ENCODE measurements at places on chromosomes 6 and 20.

GRCh38 chr6:72182337-72183246 lies 296.2 kb downstream of the RIMS1 start:
- DNase-seq = peak; percentile 80

DNA sequence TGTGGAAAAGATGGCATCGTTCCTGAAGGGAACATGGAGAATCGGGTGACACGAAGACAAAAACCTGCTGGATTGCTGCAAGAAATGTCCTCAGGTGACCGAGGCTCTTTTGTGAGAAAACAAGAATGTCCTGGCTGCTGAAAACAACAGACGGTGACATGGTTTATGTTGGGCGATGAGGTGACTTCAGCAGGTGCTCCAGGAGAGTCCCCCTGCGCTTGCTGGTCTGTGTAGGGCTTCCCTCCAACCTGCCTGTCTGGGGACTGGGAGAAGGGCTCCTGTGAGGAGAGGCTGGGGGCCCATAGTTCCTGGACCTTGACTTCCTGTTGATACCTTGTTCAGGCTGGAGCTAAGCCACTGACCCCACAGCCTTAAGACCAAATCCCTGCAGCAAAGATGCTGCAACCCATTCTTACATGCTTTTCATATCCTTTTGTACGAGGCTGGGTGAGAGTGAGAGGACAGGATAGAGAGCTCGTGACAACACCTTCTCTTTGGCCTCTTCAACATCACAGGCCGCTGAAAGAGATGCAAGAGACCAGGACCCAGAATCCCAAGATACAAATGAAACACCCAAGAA lies 134.8 kb downstream of the CD83 start:
- DNase-seq = no peak

GRCh38 chr6:165847407-165848085 lies 184.5 kb upstream of the PDE10A start:
- DNase-seq = no peak

DNA sequence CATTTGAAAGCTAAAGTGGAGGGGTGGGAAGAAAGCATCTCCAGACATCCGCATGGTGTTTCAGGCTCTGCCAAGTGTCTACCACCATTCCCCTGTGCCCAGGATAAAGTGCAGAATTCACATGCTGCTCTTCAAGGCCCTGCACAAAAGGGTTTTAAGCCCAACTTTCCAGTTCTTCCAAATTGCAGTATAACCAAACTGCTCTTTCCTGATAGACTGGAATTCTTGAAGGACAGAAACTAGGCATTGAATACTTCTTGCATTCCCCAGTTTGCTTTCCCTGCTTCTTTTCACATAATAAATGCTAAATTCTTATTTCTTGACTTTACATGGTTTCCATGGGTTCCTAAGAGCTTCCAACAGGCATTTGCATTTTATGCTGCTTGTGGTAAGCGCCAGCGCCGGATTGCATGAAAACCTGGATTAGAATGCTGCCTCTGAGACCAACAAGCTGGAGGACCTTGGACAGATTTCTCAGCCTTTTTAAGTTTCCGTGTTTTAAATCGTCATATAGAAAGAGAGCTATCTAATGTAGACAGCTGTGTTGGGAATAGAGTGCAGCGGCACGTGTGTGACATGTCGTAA lies 7.9 kb downstream of the SOX4 start:
- no peak for DNase-seq

DNA sequence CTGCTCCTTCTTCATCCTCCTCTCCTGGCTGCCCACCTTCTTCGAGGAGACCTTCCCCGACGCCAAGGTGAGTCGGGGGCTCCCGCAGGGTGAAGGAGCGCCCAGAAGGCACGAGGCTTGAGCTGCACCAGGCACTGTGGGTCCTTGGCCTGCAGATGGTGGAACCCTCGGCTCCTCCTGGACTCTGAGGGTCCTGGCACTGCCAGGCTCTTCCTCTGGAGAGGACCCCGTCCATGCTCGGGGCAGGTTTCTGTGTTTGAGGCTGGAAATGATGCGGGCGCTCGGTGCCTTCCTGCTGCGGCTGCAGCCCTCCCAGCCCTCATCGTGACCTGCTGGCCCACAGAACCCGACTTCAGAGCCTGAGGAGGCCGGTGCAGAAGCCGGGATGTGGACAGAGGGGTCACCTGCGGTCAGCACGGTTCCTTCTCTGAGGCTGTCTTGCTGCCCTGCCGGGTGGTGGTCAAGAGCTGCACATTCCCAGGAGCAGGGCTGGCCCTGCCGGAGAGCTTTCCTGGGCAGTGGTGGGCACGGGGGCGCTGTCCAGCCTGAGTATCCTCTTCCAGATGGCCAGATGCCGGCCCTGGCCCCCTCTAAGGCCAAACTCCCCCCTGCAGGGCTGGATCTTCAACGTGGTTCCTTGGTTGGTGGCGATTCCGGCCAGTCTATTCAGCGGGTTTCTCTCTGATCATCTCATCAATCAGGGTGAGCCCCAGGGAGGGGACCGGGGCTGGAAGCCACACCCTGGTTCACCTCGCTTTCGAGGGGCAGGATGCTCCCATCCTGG lies 11.3 kb downstream of the SLC17A9 start:
- DNase-seq = no peak

- no peak for DNase-seq
Observed at GRCh38 chr6:35152067-35152707, 11.0 kb upstream of the TCP11 start.

- DNase-seq = no peak
Observed at GRCh38 chr6:42177514-42178364, 4.6 kb downstream of the GUCA1A start.

DNA sequence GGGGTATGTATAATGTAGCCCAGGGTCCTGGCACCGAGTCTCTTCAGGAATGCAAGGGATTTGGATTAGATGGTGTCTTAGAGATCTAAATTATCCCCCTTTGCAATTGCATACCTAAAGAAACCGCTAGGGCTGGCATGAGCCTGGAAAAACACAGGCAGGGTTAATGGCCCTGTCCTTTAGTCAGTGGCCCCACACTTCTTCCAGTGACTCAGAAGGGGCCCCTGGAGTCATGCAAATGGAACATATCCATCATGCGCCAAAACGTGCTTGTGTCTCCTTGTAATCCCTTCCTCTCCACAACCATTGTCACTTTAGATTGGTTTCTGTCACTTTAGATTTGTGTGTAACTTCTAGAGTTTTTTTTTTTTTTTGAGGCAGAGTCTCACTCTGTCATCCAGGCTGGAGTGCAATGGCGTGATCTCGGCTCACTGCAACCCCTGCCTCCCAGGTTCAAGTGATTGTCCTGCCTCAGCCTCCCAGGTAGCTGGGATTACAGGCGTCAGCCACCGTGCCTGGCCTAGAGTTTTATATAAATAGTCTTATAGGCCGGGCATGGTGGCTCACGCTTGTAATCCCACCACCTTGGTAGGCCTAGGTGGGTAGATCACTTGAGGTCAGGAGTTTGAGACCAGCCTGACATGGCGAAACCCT lies 8.7 kb upstream of the MYBL2 start:
- peak; percentile 43 for DNase-seq

GRCh38 chr6:130720076-130720715 lies 107.0 kb upstream of the SMLR1 start:
- no peak for DNase-seq

DNA sequence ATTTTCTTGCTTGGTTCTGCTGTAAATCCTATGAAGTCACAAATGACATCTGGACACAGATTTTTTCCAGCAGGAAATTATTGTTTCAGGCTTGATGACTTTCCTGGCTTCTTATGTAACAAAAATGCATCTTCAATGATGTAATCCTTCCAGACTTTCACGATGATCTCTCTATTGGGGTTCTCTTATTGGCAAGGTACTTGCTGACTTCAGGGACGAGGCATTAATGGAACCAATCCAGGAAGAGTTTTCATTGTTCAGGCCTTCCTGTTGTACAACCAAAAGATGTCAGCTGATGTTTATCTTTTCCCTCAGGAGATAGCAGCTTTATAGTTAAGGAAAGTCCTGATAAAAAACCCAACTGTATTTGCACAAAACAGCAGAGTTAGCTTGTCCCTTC lies 118.5 kb upstream of the MMS22L start:
- no peak for DNase-seq
